ENCODE measurements at places on chromosomes 1 and 21. TPM values are rescaled to one million over a fixed set of nuclear protein-coding genes. Genes with fewer than 3 reads are reported as not detected.
A peak's percentile ranks its signal among the peaks of the same experiment; 100 is the strongest.

GRCh38 chr1:67604778-67605177 is 80.2 kb upstream of the GADD45A start:
- no peaks in the 10 kb centered on the region for H3K27me3 ChIP-seq
- no peak overlapping the region for H3K4me3 ChIP-seq
- no peaks in the 10 kb centered on the region for H3K36me3 ChIP-seq
- DNase-seq: no peak

DNA sequence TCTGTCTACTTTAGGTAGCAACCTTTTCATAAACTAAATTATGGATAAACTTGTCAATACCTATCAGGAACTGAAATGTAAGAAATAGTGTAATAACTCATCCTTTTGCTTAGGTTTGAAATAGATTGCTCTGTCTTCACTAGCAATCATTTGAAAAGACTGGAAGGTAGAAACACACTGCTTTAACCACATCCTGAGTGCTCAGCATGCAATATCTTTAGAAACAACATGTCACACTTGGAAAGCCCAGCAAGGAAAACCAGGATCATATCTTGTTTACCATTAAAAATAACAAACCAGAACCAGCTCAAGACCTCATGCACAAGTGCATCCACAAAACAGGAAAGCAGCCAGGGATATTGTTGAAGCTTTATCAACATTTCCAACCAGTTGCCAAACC is 3.6 kb downstream of the KCNJ6 start:
- DNase-seq: no peak
- H3K27me3 ChIP-seq: peaks cover 33% of the 10 kb centered on the region
- no peak overlapping the region for H3K4me3 ChIP-seq
- H3K36me3 ChIP-seq: no peaks in the 10 kb centered on the region

DNA sequence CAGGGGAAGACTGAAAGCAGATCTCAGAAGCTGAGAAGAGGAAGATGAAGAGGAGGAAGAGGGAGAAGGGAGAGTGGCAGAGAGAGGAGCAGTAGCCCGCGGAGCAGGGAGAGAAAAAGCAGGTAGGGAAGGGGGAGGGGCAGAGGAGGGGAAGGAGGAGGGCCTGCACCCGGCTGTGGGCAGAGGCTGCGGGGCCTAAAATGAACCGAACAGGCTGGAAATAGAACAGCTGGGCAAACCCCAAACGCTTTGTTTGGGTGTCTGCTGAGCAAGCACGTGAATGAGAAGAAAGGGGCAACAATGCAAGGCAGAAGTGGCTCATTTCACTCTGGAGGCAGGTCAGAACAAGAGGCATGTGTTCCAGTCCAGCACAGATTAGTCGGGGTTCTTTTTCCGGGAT is 33.5 kb downstream of the KCNC4 start:
- DNase-seq: no peak
- no peaks in the 10 kb centered on the region for H3K36me3 ChIP-seq

GRCh38 chr1:156549831-156550230 is 22.5 kb downstream of the IQGAP3 start:
- no peaks in the 10 kb centered on the region for H3K36me3 ChIP-seq
- no peak for DNase-seq
- H3K4me3 ChIP-seq: no peak overlapping the region
- H3K27ac ChIP-seq: no peak overlapping the region
- no peaks in the 10 kb centered on the region for H3K4me1 ChIP-seq
- no peaks in the 10 kb centered on the region for H3K27me3 ChIP-seq

DNA sequence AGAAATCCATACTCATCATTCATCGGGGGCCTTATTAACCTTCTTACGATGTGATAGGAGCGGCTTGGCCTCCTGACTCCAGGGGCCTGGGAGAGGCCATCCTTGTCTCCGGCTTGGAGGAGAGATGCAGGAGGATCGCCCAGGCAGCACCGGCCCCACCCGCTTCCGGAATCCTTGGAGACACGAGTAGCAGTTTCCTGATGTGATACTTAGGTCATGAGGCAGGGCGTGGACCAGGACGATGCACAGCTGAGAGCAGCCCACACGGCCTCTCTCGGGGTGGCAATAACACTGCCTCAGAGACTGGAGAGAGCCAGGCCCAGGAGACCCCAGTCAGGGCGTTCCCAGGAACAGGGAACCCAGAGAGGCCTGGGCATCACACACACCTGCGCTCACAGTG is 163.6 kb upstream of the ARHGEF16 start:
- H3K4me1 ChIP-seq: no peaks in the 10 kb centered on the region
- no peaks in the 10 kb centered on the region for H3K27me3 ChIP-seq
- no peak for DNase-seq

DNA sequence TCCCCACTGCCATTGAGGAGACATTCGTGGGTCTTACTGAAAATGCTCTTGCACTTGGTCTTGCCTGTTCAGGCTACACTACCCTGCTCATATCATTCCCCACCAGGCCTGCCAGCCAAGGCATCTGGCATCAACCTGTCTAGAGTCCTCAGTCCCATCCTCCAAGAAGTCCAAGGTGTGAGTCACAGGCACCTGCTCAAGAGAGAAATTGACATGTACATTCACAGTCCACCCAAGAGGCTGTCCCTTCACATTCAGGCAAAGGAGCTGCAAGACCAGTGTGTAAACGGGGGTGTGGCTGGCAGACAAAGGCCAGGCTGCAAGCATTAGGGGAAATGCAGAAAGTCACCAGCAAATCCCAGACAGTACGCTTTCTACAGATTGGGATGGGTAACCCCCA is 13.1 kb upstream of the PLA2G2C start:
- H3K4me3 ChIP-seq: no peak overlapping the region
- no peak overlapping the region for H3K27ac ChIP-seq
- DNase-seq: peak; percentile 35
- no peaks in the 10 kb centered on the region for H3K27me3 ChIP-seq

DNA sequence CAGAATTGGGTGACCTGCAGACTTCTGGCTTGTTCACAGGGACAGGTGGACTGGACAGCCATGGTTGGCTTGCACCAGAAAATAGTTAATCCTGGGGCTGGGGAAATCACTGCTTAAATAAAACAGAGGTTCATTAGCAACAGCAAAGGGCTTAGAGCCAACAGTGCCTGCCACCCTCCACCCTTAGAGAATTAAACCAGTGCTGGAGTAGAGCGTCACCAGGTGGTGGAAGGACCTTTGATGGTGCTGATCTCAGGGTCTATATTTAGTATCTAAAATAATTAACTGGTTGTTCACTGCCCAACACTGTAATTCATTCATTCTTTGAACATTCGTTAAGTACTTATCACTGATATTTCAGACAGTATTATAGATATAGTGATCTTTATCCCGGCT is 34.7 kb upstream of the PDE9A start:
- no peak overlapping the region for H3K4me3 ChIP-seq
- no peak for DNase-seq
- no peaks in the 10 kb centered on the region for H3K27me3 ChIP-seq

The CAPN8 gene
- total RNA-seq: 52.6 TPM

- H3K36me3 ChIP-seq: no peaks in the 10 kb centered on the region
- H3K4me3 ChIP-seq: no peak overlapping the region
- no peak for DNase-seq
- no peak overlapping the region for H3K27ac ChIP-seq
- H3K4me1 ChIP-seq: no peaks in the 10 kb centered on the region
Observed at GRCh38 chr1:241589521-241589920, 50.6 kb downstream of the CHML start.

DNA sequence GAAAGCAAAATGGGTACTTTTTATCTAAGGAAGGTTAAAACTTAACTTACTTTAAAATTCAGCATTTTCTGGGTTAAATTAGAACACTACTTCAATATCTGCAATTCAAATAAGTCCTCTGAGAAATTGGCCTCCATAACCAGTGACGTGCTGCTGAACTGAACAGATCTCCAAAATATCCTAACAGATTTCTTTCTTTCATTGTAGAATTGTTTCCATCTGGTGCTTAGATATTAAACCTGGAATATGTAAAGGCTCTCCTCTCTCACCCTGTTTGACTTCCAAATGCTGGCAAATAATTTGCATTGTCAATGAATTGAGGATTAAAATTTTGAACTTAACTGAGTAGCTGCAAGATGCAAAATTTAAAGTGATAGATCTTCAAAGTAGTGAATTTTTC is 316.9 kb upstream of the CXADR start:
- H3K27me3 ChIP-seq: no peaks in the 10 kb centered on the region
- H3K4me1 ChIP-seq: no peaks in the 10 kb centered on the region
- H3K4me3 ChIP-seq: no peak overlapping the region
- no peaks in the 10 kb centered on the region for H3K36me3 ChIP-seq
- H3K27ac ChIP-seq: no peak overlapping the region

DNA sequence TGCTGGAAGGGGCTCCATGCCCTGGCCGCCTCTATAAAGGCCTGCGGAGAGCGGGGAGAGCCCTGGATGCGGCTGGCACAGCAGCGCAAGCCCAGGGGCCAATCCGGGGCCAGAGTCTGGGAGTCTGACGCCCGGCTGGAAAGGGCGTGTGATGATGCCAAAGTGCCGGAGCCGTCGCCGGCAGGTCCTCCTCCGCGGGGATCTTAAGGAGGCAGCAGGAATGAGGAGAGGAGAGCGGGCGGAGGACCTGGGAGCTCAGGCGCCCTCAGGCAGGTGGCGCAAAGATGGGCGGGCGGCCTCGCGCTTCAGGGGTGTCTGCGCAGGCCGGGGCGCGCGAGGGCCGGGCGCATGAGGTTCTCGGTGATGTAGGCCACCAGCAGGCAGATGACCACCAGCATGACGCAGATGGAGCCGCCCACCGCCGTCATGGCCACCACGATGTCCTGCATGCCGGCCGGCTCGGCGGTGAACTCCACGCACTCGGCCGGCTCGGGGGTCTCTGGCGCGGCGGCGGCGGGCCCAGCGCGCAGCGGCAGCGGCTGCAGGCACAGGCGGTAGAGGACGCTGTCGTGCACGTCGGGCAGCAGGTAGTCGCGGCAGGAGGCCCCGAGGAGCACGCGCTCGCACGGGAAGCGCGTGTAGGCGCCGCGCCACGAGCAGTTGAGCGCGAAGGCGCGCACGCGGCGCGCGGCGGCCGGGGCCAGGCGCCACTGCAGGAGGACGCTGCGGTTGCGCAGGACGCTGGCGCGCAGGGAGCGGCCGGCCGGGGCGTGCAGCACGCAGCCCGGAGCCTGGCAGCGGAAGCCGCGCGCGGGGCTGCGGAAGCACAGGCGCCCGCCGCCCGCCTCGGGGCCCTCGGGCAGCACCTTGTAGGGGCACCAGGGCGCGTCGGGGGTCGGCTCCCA is 653 bp downstream of the FNDC10 start:
- no peaks in the 10 kb centered on the region for H3K36me3 ChIP-seq
- peaks cover 4% of the 10 kb centered on the region for H3K4me1 ChIP-seq
- peak overlapping the region; percentile 15 for H3K4me3 ChIP-seq
- no peak for DNase-seq
- peaks cover 31% of the 10 kb centered on the region for H3K27me3 ChIP-seq

The GPBP1L1 gene
- 157 TPM for total RNA-seq

The SYT14 gene
- 0.03 TPM for total RNA-seq
